Dermis blood vessel endothelial cell (primary cell): ENCODE measurements at places on chromosomes 1 and 21. TPM values are rescaled to one million over a fixed set of nuclear protein-coding genes. Genes with fewer than 3 reads are reported as not detected.

Gene HMCN1
- 3.6 and 8.3 TPM in 2 replicates for total RNA-seq

Gene TM2D1
- 48.8 and 65.6 TPM in 2 replicates for total RNA-seq

Gene ADORA1
- total RNA-seq = 0.19 TPM in 1 of 2 replicates, not detected in the other

Gene RGL1
- 28.8 and 29.3 TPM in 2 replicates for total RNA-seq

Gene ASTN1
- total RNA-seq = not detected in 2 replicates

Gene S100A12
- not detected in 2 replicates for total RNA-seq

Gene GREM2
- total RNA-seq = not detected in 2 replicates

Gene MYOC
- not detected in 2 replicates for total RNA-seq

Gene GBP2
- total RNA-seq = 65.9 and 97.0 TPM in 2 replicates
